Stimulated activated memory B cell treated with anti-CD40 and anti-IgM and Interleukin-4, amounts not matched to agents 10 μg/mL and 1 μg/mL and 100 μg/mL, for 72 hours (primary cell): ENCODE measurements at places on chromosomes 6 and 20.

- H3K36me3 ChIP-seq = no peaks in the 10 kb centered on the region
- H3K27ac ChIP-seq = no peak overlapping the region
- peaks cover 76% of the 10 kb centered on the region for H3K27me3 ChIP-seq
- H3K4me3 ChIP-seq = no peak overlapping the region
- no peak for ATAC-seq
- peaks cover 6% of the 10 kb centered on the region for H3K4me1 ChIP-seq
These were observed 578 bp upstream of the PTGIS start for GRCh38 chr20:49568278-49569151.

- no peak for ATAC-seq
- no peak overlapping the region for H3K27ac ChIP-seq
- H3K27me3 ChIP-seq = peaks cover 30% of the 10 kb centered on the region
- no peaks in the 10 kb centered on the region for H3K36me3 ChIP-seq
- H3K4me3 ChIP-seq = no peak overlapping the region
These were observed 41.1 kb downstream of the TFAP2A start for GRCh38 chr6:10373642-10374359.

DNA sequence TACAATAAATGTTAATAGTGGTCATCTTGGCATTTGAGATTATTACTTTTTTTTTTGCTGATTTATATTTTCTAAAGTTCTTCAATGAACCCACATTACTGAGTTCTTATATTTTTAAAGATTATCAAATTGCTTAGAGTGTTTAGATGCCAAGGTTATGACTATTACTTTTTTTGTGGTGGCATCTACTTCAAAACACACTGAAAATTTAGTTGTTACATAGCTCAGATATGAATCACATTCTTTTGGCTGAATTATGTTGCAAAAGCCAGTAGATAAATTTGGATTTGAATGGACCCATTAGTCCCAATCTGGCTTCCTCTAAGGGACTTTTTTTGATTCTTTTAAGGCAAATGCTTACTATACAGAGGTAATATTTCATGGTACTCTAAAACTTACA, 8.9 kb downstream of the UTRN start:
- no peaks in the 10 kb centered on the region for H3K36me3 ChIP-seq
- no peaks in the 10 kb centered on the region for H3K27me3 ChIP-seq
- H3K27ac ChIP-seq = no peak overlapping the region
- peaks cover 10% of the 10 kb centered on the region for H3K4me1 ChIP-seq

- H3K27ac ChIP-seq = peak overlapping the region; percentile 88
- H3K4me3 ChIP-seq = peak overlapping the region; percentile 0
- H3K27me3 ChIP-seq = no peaks in the 10 kb centered on the region
- no peaks in the 10 kb centered on the region for H3K36me3 ChIP-seq
These were observed 17.9 kb upstream of the ARMC12 start for GRCh38 chr6:35718911-35719381.

- peaks cover 55% of the 10 kb centered on the region for H3K27me3 ChIP-seq
- no peaks in the 10 kb centered on the region for H3K36me3 ChIP-seq
- H3K4me3 ChIP-seq = no peak overlapping the region
- peaks cover 8% of the 10 kb centered on the region for H3K4me1 ChIP-seq
- ATAC-seq = no peak
These were observed 15.8 kb upstream of the DEK start for GRCh38 chr6:18280084-18280483.

DNA sequence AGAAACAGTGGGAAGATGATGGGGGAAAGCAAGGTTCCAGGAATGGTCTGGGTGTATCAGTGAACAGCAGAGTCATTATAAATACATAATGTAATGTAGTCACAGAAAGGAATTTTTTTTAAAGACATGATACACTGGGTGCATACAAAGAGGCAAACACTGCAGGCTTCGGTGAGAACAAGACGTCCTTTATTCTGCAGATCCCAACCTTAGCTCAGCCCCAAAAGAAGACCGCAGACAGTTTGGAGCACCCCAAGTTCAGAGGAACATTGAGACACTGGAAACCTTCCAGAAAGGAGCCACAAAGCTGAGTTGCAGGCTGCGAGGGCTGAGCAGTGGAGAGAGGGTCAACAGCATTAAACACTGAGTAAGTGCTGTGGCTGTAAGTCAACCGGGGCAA, 30.6 kb upstream of the FOXC1 start:
- peaks cover 80% of the 10 kb centered on the region for H3K27me3 ChIP-seq
- ATAC-seq = no peak
- H3K4me1 ChIP-seq = no peaks in the 10 kb centered on the region
- H3K27ac ChIP-seq = no peak overlapping the region

- no peak overlapping the region for H3K4me3 ChIP-seq
- peaks cover 15% of the 10 kb centered on the region for H3K36me3 ChIP-seq
- H3K4me1 ChIP-seq = no peaks in the 10 kb centered on the region
- H3K27me3 ChIP-seq = no peaks in the 10 kb centered on the region
These were observed 28.8 kb downstream of the AK9 start for GRCh38 chr6:109662192-109662591.

GRCh38 chr6:143569040-143569439, 57.5 kb upstream of the FUCA2 start:
- peaks cover 25% of the 10 kb centered on the region for H3K4me1 ChIP-seq
- ATAC-seq = no peak
- no peak overlapping the region for H3K4me3 ChIP-seq
- H3K36me3 ChIP-seq = no peaks in the 10 kb centered on the region
- H3K27me3 ChIP-seq = no peaks in the 10 kb centered on the region
- H3K27ac ChIP-seq = no peak overlapping the region

DNA sequence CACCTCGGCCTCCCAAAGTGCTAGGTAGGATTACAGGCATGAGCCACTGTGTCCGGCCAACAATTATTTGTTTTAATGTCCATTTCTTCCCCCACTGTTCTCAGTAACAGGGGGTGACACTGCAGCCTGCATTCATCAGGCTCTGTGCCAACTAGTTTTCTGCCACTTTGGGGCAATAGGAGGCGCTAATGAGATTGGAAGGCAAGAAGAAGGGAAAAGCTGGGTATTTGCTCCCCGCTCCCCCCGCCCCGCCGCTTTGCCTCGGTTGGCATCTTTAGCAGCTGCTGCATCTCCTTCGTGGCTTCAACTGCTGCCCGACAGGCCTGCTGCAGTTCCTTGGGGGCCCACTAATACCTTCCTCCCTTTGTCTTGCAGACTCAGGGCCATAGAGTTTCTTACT, 35.0 kb upstream of the MDGA1 start:
- ATAC-seq = no peak
- no peaks in the 10 kb centered on the region for H3K36me3 ChIP-seq
- H3K27ac ChIP-seq = no peak overlapping the region

DNA sequence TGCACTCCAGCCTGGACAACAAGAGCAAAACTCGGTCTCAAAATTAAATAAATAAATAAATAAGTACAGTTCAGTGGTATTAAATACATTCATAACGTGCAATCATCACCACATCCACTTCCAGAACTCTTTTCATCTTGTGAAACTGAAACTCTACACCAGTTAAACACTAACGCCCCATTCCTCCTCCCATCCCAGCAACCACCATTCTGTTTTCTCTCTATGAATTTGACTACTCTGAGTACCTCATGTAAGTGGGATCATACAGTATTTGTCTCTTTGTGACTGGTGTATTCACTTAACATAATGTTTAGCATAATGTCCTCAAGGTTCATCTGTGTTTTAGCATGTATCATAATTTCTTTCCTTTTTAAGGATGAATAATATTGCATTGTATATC, 29.1 kb upstream of the SCML4 start:
- no peaks in the 10 kb centered on the region for H3K36me3 ChIP-seq
- no peak overlapping the region for H3K4me3 ChIP-seq
- no peaks in the 10 kb centered on the region for H3K27me3 ChIP-seq
- no peak overlapping the region for H3K27ac ChIP-seq
- no peak for ATAC-seq
- H3K4me1 ChIP-seq = peaks cover 13% of the 10 kb centered on the region

- H3K4me1 ChIP-seq = peaks cover 5% of the 10 kb centered on the region
- no peak overlapping the region for H3K4me3 ChIP-seq
- H3K27ac ChIP-seq = no peak overlapping the region
- ATAC-seq = no peak
These were observed 10.6 kb downstream of the TAAR1 start for GRCh38 chr6:132648356-132648755.

- H3K36me3 ChIP-seq = no peaks in the 10 kb centered on the region
- no peaks in the 10 kb centered on the region for H3K27me3 ChIP-seq
- no peak overlapping the region for H3K4me3 ChIP-seq
These were observed 340.2 kb downstream of the DHX35 start for GRCh38 chr20:39302312-39302711.

- no peaks in the 10 kb centered on the region for H3K4me1 ChIP-seq
- peaks cover 16% of the 10 kb centered on the region for H3K27me3 ChIP-seq
- H3K4me3 ChIP-seq = no peak overlapping the region
- ATAC-seq = no peak
These were observed 55.0 kb downstream of the BMP7 start for GRCh38 chr20:57211406-57211805.

GRCh38 chr20:51888291-51888690, 86.0 kb upstream of the SALL4 start:
- H3K27me3 ChIP-seq = no peaks in the 10 kb centered on the region
- no peak overlapping the region for H3K27ac ChIP-seq
- no peak for ATAC-seq

GRCh38 chr6:13709689-13710551, 1.7 kb downstream of the RANBP9 start:
- H3K27ac ChIP-seq = peak overlapping the region; percentile 96
- no peak for ATAC-seq
- no peaks in the 10 kb centered on the region for H3K36me3 ChIP-seq
- H3K4me1 ChIP-seq = peaks cover 42% of the 10 kb centered on the region
- H3K27me3 ChIP-seq = no peaks in the 10 kb centered on the region

DNA sequence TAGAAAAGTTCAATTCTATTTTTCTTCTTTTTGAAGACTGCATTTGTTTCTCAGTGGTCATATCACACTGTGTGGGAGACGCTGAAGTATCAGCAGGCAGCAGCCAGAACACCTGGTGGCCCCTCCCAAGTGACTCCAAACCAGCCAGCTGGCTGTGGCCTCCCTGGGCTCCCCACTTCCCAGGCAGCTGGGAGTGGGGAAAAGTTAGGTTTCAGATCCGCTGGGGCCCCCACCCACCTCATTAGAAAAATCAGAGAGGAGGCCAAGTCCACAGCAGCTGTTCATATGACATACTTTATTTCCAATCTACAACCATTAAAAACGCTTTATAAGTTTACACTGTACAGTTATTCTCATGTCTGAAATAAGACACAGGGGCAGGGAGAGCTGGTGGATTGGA, 3.6 kb upstream of the DSN1 start:
- H3K27ac ChIP-seq = no peak overlapping the region
- peaks cover 24% of the 10 kb centered on the region for H3K4me1 ChIP-seq
- no peaks in the 10 kb centered on the region for H3K27me3 ChIP-seq
- no peak overlapping the region for H3K4me3 ChIP-seq

GRCh38 chr6:149211046-149211571, 106.4 kb upstream of the TAB2 start:
- ATAC-seq = peak; percentile 88
- H3K4me3 ChIP-seq = peak overlapping the region; percentile 47
- no peaks in the 10 kb centered on the region for H3K27me3 ChIP-seq
- peak overlapping the region; percentile 87 for H3K27ac ChIP-seq
- no peaks in the 10 kb centered on the region for H3K36me3 ChIP-seq

DNA sequence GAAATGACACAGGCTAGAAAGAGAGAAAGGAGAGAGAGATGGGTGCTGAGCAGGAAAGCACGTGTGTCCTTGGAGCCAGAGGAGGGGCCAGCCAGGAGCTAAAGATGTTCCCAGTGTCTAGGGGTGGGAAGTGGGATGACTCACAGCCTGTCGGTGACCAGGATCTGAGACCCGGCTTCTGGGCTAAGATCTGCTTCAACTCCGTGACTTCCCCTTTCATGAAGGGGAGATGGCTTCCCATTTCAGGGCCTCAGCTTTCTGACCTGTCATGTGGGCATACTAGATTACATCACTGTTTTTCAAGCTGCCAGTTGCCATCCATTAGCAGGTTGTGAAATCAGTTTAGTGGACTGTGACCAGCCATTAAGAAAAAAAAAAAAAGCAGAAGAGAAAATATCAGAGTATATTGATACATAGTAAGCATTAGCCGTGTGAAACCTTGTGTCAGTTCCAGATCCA, 5.4 kb downstream of the TGM3 start:
- no peak overlapping the region for H3K4me3 ChIP-seq
- H3K27ac ChIP-seq = peak overlapping the region; percentile 74
- H3K4me1 ChIP-seq = peaks cover 34% of the 10 kb centered on the region
- no peaks in the 10 kb centered on the region for H3K36me3 ChIP-seq
- peak; percentile 97 for ATAC-seq
- no peaks in the 10 kb centered on the region for H3K27me3 ChIP-seq

DNA sequence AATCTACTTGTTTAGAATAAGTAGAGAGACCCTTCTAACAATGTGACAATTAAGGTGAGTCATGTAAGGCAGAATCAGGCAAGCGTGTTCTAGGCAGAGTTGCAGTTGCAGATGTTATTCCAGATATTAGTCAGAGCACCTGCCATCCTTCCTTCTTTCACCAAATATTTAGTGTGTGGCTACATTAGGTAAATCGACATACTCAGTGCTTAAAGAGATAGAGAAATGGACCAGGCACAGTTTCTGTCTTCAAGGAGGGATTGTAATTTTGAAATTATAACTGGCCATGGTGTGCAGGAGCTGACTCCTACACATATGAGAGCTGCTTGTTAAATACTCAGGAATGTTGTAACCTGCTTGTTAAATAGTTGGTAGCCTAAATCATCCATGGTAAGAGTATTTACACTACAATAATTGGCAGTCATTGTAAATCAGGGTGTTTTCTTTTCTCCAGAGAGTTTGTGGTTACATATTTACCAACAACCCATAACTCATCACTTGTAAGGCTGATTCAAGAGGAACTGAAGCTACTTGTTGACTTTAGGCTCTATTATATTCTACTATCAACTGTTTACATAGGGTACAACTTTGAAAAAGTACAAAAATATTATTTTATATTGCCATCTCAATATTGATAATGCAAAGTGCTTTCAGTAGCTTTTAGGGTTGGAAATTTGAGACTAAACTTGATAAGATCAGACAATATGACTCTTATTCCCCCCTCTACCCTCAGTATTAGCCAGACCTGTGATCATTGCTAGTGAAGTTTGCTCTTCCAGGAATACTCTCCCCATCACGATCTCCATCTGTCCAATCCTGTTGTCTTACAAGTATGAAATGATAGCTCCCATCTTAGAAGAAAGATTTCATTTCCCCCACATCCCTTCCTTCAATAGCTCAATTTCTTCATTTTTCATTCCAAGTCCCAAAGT, 607.1 kb downstream of the COL12A1 start:
- H3K36me3 ChIP-seq = no peaks in the 10 kb centered on the region
- H3K4me1 ChIP-seq = peaks cover 6% of the 10 kb centered on the region
- H3K27me3 ChIP-seq = no peaks in the 10 kb centered on the region

GRCh38 chr6:119966484-119966883, 616.9 kb upstream of the MAN1A1 start:
- H3K36me3 ChIP-seq = no peaks in the 10 kb centered on the region
- ATAC-seq = no peak
- no peak overlapping the region for H3K4me3 ChIP-seq

GRCh38 chr20:56781108-56781739, 152.1 kb downstream of the TFAP2C start:
- H3K36me3 ChIP-seq = no peaks in the 10 kb centered on the region
- H3K27ac ChIP-seq = no peak overlapping the region
- H3K4me3 ChIP-seq = no peak overlapping the region
- H3K27me3 ChIP-seq = peaks cover 15% of the 10 kb centered on the region
- ATAC-seq = no peak
- H3K4me1 ChIP-seq = no peaks in the 10 kb centered on the region
